ENCODE measurements at places on chromosomes 5 and 9. TPM values are rescaled to one million over a fixed set of nuclear protein-coding genes. Genes with fewer than 3 reads are reported as not detected.

GRCh38 chr9:90969021-90969675 lies 167.5 kb downstream of the SYK start:
- no peaks in the 10 kb centered on the region for H3K36me3 ChIP-seq
- no peak overlapping the region for H3K27ac ChIP-seq
- H3K4me3 ChIP-seq, result no peak overlapping the region
- H3K4me1 ChIP-seq, result no peaks in the 10 kb centered on the region
- H3K27me3 ChIP-seq, result no peaks in the 10 kb centered on the region

GRCh38 chr9:70979966-70980365 lies 141.5 kb downstream of the TRPM3 start:
- H3K36me3 ChIP-seq, result no peaks in the 10 kb centered on the region
- H3K4me3 ChIP-seq, result no peak overlapping the region
- DNase-seq, result no peak
- H3K27ac ChIP-seq, result no peak overlapping the region
- no peaks in the 10 kb centered on the region for H3K4me1 ChIP-seq

- H3K4me3 ChIP-seq, result no peak overlapping the region
- H3K27ac ChIP-seq, result no peak overlapping the region
- no peaks in the 10 kb centered on the region for H3K36me3 ChIP-seq
- no peaks in the 10 kb centered on the region for H3K27me3 ChIP-seq
Observed at GRCh38 chr9:81915801-81916505, 12.3 kb upstream of the SPATA31D4 start.

GRCh38 chr5:141870871-141871270 lies 7.3 kb downstream of the PCDH1 start:
- no peaks in the 10 kb centered on the region for H3K4me1 ChIP-seq
- no peaks in the 10 kb centered on the region for H3K36me3 ChIP-seq
- H3K4me3 ChIP-seq, result no peak overlapping the region
- no peak for DNase-seq

GRCh38 chr9:114313186-114313585 lies 9.7 kb upstream of the ORM1 start:
- H3K27me3 ChIP-seq, result no peaks in the 10 kb centered on the region
- H3K36me3 ChIP-seq, result no peaks in the 10 kb centered on the region
- no peak overlapping the region for H3K27ac ChIP-seq
- H3K4me1 ChIP-seq, result no peaks in the 10 kb centered on the region
- H3K4me3 ChIP-seq, result no peak overlapping the region

DNA sequence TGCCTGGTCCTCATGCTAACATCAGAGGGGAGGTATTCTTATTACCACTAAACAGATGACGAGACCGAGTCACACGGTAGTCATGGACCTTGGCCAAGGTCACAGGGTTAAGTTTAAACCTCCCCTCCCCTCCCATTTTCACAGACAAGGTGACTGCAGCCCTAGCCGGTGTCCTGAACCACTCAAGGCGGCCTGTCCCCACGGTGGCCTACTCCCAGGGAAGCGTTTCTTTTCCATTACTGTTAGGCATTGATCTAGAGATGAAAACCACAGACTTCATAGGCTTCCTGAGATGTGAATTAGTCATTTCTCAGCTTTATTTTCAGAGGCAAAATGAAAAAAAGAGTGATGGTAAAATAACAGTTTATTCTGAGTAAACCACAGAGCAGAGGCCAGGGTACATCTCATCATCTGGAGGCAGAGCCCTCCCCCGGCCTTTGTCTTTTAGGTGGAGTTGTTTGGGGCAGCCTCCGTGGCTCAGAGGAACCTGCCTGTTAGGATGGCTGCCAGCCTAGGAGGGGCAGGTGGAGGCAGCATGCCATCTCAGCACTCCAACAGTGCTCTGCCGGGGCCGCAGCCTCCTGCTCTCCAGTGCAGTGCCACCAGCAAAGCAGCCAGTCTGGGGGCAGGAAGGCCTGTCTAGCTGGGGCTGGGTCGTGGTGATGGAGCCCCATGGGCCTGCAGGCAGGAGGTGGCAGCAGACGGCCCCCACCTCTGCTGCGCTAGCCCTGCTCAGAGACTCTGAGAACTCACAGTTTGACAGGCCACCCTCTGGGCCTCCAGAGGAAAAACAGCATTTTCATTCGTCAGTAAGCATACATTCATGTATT lies 71.2 kb downstream of the RAPGEF1 start:
- no peak overlapping the region for H3K4me3 ChIP-seq
- DNase-seq, result no peak

GRCh38 chr5:140571105-140571504 lies 6.5 kb downstream of the SLC35A4 start:
- no peak overlapping the region for H3K4me3 ChIP-seq
- peaks cover 9% of the 10 kb centered on the region for H3K4me1 ChIP-seq
- H3K27ac ChIP-seq, result peak overlapping the region; percentile 30
- H3K27me3 ChIP-seq, result no peaks in the 10 kb centered on the region

DNA sequence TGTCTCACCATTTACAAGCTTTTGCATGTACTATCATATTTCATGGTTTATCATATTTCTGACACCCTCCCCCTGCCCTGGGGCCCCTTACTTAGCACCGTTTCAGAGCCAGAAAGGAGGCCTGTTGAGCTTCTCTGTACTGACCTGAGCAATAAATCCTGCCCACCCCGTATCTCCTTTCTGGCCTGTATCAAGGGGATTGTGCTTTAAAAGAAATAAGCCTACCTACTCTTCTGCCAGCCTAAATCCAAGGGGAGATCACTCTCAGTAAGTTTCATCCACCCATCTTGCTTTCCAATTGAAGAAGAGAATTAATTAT lies 54.0 kb upstream of the FST start:
- no peak overlapping the region for H3K27ac ChIP-seq
- no peak overlapping the region for H3K4me3 ChIP-seq
- no peak for DNase-seq

- no peaks in the 10 kb centered on the region for H3K27me3 ChIP-seq
- H3K4me1 ChIP-seq, result no peaks in the 10 kb centered on the region
- H3K27ac ChIP-seq, result no peak overlapping the region
- H3K36me3 ChIP-seq, result no peaks in the 10 kb centered on the region
Observed at GRCh38 chr5:77285251-77285841, 74.9 kb downstream of the PDE8B start.

DNA sequence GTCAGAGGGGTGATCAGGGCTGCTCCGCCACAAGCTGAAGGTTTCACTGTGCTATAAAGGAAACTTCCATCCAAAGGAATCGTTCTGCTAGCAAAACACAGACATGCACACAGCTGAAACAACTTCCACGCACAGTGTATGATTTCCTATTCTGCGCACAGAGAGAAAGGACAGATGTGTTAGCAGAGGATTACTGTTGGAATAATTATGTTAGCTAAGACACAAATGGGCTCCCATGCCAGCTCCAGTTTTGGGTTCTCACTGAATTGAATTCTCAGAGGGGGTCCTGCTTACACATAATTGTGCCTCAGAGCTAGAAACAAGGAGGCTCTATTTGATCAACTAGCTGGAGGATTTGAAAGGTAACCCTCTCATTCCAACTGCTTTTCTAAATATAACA lies 352.4 kb downstream of the IRX2 start:
- no peaks in the 10 kb centered on the region for H3K36me3 ChIP-seq
- no peaks in the 10 kb centered on the region for H3K4me1 ChIP-seq
- no peak overlapping the region for H3K27ac ChIP-seq
- H3K27me3 ChIP-seq, result no peaks in the 10 kb centered on the region

GRCh38 chr5:8756498-8757084 lies 789.3 kb downstream of the SEMA5A start:
- H3K4me3 ChIP-seq, result no peak overlapping the region
- H3K27ac ChIP-seq, result no peak overlapping the region
- H3K27me3 ChIP-seq, result no peaks in the 10 kb centered on the region
- no peak for DNase-seq
- H3K4me1 ChIP-seq, result no peaks in the 10 kb centered on the region

DNA sequence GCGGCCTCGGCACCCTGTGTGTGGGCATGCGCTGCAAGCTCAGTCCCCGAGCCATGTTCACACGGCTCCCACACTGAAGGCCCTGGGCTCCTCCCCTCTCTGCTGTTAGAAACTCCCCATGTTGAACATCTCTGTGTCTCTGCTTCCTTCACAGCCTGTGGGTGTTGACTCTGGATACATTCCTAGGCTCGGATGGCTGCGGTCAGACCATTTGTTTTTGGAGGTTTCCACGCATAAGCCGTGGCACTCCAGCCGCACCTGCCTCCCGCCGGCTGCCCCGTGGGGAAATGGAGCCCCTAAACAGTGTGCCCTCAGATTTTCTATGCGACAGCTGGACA lies 31.2 kb upstream of the LRRC14B start:
- H3K27me3 ChIP-seq, result no peaks in the 10 kb centered on the region
- DNase-seq, result no peak
- no peaks in the 10 kb centered on the region for H3K4me1 ChIP-seq
- H3K36me3 ChIP-seq, result no peaks in the 10 kb centered on the region
- no peak overlapping the region for H3K4me3 ChIP-seq

DNA sequence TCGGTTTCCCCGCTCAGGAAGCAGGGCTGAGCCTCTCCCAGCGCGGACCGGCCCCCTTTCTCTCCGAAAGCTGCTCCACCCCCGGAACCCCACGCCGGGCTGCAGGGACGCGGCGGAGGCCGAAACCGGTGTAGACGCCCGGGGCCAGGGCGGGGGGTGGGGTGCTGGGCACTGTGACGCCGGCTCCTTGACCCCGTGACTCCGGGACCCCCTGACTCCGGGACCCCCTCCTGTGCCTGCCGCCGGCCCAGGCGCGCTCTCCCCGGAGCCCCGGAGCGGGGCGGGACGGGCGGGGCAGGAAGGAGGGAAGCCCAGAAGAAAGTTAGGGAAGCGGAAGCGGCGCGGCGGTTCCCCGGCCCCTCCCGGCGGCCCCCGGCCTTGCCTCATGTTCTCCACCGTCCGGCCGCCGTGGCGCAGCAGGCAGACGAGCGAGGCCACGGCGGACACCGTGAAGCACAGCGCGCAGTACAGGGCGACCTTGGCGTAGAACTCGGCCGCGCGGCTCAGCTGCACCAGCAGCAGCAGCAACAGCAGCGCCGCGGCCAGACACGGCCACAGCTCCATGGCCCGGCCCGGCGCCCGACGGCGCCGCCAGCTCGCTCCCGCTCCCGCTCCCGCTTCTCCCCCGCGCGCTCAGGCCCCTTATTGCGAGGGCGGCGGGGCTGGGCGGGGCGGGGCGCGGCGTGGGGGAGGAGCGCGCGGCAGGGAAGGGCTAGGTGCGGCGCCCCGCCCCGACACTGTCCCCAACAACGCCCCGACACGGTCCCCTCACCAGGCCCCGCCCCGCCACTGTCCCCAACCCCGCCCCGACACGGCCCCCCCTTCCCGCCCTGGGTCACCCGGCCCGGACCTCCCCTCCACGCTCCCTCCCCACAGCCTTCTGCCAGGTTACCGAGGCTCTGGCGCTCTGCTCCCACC lies at the start of gene AGPAT2:
Gene AGPAT2, minus strand, starts transcription at position 664 of the 918 bp plus-strand sequence. Its CDS starts 100 bp downstream, at position 564.
- H3K27me3 ChIP-seq, result no peaks in the 10 kb centered on the region
- peak within 1 kb of the TSS; percentile 57 for H3K4me3 ChIP-seq
- no peaks in the 10 kb centered on the region for H3K36me3 ChIP-seq
- H3K4me1 ChIP-seq, result no peaks in the 10 kb centered on the region
- H3K27ac ChIP-seq, result no peak within 1 kb of the TSS

LCN6 gene
- 1.8 TPM for total RNA-seq

INPP5E gene
- 15.4 TPM for total RNA-seq

LCN15 gene
- total RNA-seq, result not detected

APBA1 gene
- total RNA-seq, result 17.6 TPM
